NCI-H1694 (cell line): ENCODE measurements at places on chromosomes 5 and 9.

- DNase-seq = no peak
These were observed 26.0 kb upstream of the GNA14 start for GRCh38 chr9:77673941-77674791.

GRCh38 chr9:82763656-82764055, 299.3 kb downstream of the RASEF start:
- no peak for DNase-seq

GRCh38 chr9:111559000-111559610, 34.1 kb downstream of the ZNF483 start:
- no peak for DNase-seq

- DNase-seq = no peak
These were observed 551 bp downstream of the N4BP3 start for GRCh38 chr5:178113841-178114324.

GRCh38 chr5:2721385-2722138, 29.9 kb downstream of the IRX2 start:
- no peak for DNase-seq

GRCh38 chr5:39161578-39161977, 57.8 kb downstream of the FYB1 start:
- no peak for DNase-seq

DNA sequence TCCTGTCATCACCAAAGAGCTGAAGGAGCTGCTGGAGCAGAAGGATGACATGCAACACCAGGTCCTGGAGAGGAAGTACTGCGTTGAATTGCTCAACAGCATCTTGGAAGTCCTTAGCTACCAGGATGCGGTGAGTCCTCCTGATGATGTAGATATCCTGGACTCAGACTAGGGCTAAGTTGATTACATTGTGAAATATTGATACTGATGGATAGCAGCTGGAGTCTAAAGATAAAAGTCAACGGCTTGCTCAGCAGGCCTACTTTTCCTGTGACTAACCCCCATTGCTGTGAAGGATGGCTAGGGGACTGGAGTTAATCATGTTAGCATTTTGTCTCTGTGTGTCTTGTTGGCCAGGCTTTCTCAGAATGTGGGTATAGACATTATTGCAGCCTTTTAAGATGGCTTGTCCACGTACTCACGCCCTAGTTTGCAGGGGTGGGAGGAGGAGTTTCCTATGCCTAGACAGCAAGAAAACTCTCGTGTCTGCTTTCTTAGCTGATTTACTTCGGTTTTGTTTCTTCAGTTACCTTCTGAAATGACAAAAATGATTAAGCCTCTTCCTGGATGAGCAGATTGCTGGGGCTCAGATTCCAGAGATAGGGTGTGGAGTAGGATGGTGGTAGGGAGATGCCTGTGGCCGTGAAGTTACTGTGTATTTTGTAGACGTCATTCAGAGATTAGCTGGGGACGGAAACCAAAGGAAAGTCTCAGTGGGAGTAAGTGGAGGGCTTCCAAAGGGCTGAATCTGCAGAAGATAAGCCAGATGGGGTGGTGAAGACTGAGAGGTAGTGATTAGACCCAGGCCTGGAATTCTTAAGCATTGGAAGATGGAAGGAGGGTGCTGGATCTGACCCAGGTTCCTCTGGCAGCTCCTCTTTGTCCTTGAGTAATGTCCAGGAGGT, 166.3 kb downstream of the DOCK2 start:
- no peak for DNase-seq

DNA sequence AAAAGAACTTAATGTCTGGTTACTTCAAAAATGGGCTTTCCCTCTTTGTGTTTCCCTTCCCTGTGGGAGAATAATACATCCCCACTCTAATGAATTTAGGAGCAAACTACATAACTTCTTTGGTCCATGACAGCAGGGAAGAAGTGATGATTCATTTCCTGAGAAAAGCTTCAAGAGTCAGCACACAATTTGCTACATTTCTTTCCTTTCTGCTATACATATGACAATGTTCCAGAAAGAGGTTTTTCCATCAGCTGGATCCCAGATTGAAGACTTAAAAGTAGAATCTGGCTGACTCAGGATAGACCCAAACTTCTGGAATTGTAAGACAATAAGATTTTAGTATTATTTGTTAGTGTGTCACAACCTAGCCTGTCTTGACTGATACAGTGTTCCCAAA, 126.1 kb downstream of the DRD1 start:
- no peak for DNase-seq

DNA sequence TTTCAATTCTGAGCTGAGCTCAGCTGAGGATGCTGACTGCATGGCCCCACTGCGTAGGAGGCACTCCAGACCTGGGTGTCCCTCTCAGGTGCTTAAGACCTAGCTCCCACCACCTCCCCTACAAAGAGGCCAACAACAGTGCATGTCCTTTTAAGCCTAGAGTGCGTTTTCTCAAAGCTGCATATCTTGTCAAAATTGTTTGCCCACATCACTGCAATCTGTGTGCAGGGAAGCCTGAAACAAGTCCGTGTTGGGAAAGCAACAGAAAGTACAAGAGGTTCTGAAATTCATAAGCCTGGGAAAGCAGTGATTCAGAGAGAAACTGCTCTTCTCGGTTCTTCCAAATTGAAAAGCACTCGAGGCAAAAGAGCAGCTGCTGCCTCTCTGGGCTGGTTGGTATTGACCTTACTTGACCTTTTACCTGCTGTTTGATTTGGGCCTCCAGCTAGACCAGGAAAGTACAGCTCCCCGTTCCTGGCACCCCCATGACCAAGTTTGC, 238.4 kb downstream of the NR2F1-AS1 start:
- no peak for DNase-seq

DNA sequence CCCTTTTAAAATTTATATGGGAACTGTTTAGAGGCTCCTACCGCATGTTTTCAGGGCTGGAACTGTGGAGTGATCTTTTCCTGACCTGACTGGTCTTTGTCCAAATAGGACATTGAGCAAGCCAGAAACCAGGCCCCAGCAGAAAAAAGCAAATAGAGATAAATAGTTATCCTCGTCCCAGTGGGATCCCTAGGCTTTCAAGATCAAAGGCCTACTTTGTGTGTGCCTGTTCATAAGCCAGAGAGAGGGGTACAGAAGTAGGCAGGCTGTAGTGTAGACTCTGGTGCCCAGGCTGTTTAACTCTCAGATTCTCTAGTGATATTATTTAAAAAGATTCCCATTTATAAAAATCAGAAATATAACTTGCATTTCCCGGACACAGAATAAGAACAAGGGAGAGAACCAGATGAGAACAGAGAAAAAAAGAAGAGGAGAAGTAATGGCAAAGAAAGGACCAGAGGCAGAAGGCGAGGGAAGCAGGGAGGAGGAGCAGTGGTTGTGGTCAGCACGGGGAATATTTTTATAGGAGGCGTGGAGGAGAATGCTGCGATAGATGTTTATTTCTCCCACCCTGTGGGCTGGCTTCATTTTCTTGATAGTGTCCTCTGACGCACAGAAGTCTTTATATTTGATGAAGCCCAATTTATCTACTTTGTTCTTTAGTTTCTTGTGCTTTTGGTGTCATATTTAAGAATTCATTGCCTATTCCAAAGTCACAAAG, 101.2 kb downstream of the AOPEP start:
- no peak for DNase-seq

DNA sequence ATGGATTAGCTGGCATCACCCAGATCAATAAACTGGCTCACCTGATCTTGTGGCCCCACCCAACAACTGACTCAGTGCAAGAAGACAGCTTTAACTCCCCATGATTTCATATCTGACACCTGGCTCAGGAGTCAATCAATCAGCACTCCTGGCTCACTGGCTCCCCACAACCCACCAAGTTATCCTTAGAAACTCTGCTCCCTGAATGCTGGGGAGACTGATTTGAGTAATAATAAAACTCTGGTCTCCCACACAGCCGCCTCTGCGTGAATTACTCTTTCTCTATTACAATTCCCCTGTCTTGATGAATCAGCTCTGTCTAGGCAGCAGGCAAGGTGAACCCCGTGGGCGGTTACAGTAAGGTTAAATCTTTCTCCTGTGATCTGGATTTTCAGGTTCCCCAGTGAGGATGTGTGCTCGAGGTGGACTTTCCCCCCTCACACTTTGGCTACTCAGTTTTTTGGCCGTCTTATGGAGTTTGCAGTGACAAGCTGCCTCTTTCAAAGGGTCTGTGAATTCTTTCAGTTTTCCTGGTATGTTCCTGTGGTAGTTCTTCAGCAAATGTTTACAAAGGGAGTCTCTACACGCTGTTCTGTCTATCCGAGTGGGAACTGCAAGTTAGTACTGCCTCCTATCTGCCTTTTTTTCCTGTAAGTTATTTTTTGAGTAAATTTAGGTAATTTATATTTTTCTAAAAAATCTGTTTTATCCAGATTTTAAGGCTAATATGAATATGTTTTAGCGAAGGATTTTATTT, 500.2 kb upstream of the NUDT12 start:
- no peak for DNase-seq

- DNase-seq = no peak
These were observed 309.6 kb upstream of the CCNH start for GRCh38 chr5:87722286-87722685.

DNA sequence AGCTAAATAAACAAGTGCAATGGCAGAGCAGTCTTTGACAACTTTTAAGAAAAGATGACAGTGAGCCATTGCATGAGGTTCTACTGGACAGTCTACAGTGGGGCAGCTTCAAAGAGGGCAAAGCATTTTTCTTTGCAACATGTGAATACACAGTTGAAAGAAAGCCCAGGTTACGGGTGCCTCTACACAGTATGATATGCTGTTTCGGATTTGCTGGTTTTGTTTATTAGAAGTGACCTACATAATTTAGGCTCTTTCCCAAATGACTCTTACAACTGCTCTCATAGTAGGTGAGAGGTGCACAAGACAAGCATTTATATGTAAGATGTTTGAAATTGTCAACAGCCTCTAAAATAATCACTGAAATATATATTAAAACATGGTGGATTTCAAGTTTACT, 62.4 kb downstream of the MEF2C start:
- no peak for DNase-seq
